ENCODE measurements at places on chromosomes 12 and 14.
A peak's percentile ranks its signal among the peaks of the same experiment; 100 is the strongest.

DNA sequence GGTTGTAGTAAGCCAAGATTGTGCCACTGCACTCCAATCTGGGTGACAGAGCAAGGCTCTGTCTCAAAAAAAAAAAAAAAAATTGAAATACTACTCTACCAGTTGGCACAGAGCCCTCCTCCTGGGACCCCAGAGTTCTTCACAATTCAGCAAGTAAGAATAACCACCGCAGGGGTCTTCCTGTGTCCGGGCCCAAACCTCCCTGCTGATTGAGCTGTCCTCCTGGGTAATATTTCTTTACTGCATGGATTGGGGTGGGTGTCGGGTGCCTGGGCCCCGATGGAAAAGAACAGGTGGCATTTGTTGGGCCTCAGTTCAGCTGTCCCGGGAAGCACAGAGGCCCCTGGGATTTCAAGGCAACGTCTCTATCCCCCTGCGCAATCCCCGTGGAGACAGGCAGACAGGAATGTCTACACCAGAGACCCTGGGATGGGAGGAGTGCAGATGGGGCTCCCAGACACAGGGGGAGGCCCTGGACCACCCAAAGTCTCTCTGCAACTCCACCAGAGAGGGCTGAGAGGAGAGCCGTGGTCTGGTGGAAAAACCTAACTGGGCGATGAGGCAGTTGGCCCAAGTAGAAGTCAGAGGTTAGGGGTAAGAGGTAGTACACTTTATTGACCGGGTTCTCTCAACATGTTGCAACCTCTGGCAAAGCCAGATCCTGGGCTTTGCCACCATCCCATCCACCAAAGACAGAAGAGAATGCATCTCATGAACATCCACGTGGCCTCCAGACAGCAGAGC, 32.7 kb upstream of the VPS37B start:
- no peak for DNase-seq

GRCh38 chr14:45091710-45092109, 7.8 kb downstream of the PRPF39 start:
- DNase-seq = peak; percentile 73

DNA sequence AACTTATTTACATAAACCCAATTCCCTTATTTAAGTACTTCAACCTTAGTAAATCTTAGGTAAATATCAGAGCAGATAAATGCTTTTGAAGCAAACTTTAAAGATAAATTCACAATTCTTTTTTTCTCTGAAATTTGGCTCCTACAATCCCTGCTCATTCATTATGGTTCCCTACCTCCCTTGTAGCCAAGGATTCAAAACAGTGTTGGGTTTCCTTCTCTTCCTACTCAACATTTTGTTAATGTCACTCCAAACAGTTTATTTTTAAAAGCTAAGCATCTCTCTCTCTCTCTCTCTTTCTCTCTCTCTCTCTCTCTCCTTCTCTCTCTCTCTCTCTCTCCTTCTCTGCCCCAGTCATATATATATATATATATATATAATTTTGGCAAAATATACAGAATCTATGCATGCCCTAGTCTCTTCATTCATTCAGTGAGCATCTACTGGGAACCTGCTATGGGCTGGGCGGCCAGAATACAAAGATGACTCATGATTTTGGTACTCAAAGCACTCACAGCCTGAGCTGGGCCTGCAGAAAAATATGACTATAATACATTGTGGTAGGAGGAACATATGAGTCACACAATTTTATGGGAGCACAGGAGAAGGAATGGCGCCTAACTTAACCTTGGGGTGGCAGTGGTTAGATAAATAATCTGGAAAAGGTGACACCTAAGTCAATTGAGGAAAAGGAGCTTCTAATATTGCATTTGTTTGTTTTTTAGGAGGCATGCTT, 123.7 kb upstream of the DHRS4 start:
- peak; percentile 92 for DNase-seq

- peak; percentile 88 for DNase-seq
Observed at GRCh38 chr14:55701638-55702037, 121.6 kb downstream of the KTN1 start.

DNA sequence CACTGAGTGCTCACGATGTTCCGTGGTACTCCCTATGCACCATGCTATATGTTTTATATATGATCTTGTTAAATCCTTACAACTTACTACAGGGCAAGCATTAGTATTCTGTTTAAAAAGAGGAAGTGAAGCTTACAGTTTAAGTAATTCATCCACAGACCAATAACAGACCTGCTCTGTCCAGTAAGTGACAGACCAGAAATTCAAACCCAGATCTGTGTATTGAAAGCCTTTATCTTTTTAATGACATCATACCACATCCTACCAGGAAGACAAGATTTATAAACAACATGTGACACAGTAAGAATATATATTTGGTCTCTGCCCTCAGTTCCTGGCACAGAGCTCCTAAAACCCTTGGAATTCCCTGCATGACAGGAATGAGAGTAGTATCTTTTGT, 206.5 kb downstream of the STXBP6 start:
- DNase-seq = no peak

DNA sequence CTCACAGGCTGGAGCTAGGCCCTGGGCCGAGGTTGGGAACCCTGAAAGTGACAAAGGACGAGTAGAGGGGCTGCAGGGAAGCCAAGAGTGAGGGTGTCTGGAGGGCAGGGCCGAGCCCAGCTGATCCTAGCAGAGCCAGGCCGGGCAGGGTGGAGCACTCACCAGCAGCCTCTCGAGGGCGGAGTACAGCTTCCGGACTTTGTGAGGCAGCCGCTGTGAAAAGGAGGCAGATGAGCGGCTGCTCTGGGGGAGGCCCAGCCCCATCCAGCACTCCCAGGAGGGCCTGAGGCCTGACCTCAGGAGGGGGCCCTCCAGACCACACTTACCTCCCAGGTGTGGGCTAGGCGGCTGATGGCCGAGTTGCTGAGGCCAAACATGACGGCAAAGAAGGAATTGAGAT, 14.7 kb upstream of the ENDOU start:
- no peak for DNase-seq

DNA sequence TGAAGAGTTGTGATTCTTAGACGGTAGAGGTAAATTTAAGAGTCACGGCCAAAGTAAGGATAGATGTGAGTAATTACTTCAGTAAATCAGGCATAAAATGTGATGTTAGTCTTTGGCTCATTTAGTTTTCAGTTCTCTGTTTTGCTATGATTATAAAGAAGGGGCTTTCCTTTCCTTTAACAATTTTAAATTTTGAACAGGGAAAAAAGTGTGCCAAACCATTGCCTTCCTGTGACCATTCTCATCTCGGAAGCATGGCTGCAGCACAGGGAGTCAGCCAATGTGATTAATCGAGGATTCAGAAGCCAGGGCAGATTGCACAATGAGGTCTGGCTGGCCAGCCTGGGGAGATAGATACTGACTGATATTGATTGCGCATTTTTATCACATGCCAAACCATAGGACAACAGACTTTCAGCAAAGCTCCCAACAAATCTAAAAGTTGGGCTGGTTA, 480.2 kb upstream of the PRICKLE1 start:
- no peak for DNase-seq

GRCh38 chr12:91272461-91273063, 89.9 kb upstream of the DCN start:
- no peak for DNase-seq

GRCh38 chr12:66048218-66048834, 82.2 kb downstream of the LLPH start:
- no peak for DNase-seq

DNA sequence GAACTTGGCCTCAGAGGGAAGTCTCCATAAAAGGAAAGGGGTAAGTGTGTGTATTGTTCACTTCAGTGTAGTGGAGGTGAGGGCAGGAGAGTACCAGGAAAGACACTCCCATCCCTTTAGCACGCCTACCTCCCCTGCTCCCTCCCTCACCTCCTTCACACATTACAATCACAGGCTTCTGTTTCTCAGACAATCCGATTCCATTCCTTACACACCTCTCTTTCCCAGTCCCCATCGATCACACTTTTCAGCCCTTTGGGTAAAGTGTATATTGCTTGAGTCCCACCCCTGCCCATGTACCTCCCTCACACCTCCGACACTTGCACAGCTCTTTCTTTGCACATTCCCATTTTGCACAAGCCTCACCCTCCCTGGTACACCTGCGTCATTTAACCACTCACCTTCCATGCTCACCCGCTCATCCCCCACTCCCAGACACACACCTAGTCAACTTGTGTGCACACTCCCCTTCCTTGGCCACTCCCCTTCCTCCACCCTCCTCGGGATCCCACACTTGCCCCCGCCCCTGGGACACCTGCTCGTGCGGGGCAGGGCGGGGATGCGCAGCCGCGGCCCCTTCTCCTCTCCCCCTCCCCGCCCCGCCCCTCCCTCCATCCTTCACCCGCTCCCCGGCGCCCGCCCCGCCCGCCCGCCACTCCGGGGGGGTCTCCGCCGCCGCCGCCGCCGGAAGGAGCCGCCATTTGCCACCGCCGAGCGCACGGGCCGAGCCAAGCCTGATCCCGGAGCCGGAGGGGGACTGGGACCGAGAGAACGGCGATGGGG, at the start of gene MARCHF9:
TSS of gene MARCHF9 (plus strand) at position 693 of the 783 bp plus-strand sequence. CDS start 426 bp downstream, outside the sequence.
- peak; percentile 76 for DNase-seq

DNA sequence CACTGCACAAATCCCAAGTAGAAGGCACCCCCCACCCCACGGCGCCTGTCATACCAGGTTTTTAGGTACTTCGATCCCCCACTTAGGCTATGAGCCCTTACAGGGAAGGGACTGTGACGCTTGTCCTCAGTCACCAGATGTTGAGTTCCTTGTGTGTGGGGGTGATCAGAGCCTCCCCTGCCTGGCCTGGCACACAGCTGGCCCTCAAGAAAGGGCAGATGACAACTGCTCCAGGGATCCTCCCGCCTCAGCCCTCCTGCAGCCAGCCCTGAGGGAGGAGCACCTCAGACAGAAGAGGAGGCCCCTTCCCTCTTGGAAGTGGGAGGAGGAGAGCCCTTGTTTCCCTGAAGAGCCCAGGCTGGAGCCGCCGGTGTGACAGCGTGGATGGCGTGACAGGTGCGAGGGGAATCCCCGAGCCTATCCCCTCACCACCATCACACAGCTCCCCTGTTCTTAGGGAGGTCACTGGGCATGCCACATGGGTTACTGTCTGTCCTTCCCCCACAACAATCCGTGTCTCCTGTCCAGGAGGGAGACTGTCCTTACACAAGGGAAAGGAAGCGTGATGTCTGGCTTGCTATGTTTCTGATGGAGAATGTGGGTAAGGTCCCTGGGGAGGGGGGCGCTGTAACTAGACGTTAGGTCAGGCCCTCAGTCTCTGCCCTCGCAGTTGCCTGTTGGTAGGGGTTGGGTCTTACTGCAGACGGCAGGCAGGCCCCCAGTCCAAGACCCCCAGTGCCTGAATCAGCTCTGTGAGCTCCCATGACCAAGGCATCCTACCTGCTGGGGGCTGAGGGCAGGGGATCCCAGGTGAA, 31.4 kb downstream of the P2RX4 start:
- DNase-seq = no peak

DNA sequence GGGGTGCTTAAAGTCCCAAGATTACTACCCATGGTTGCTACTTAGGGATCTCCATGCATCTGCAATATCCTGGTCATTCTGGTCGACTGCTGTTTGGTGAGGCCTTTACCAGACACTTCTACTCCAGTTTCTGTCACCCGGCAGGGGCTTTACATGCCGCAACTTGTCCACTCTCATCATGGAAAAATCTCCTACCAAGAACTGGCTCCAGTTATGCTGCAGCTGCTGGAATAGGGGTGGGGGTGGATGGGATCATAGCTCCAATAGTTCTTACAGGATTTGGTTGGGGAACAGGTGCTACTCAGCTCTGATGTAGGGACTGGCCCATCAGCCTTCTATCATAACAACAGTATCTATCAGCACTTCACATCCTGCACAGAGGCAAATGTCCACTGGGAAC, 51.6 kb downstream of the SPTB start:
- no peak for DNase-seq

GRCh38 chr12:101557094-101557493, 37.7 kb upstream of the MYBPC1 start:
- DNase-seq = no peak

DNA sequence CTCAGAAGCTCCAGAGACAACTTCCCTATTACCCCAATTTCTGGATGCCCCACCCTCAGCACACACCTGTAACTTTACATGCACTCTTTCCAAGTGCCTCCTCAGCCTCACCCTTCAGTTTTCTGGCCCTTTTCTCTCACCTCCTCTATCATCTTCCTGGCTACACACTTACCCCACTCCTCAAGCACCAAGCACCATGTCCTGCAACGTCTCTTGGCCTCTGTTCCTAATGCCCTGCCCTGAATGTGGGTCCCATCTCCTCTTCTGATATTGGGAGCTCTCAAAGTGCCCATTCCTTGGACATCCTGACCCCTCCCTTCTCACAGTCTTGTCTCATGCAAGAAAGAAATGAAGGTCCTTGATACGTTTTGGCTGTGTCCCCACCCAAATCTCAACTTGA, 1.2 kb downstream of the KRT72 start:
- DNase-seq = no peak

DNA sequence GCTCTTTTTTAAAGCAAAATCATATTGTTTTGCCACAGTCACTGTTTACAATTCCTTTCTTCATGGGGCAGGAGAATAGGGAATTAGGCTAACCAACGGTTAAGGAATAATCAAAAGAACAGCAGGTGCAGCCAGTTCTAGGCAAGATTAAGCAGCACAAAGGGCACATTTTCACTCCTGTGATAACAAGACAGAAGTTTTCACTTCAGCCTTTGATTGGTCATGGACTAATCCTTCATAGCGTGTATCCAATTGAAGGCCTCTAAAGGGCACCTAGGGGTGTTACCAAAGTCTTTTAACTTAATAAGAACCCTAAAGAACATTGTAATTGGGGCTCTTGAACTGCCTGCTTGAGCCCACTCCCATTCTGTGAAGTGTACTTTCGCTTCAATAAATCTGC, 206.9 kb upstream of the AMIGO2 start:
- DNase-seq = no peak

- DNase-seq = peak; percentile 49
Observed at GRCh38 chr14:54098536-54098935, 141.9 kb upstream of the BMP4 start.

DNA sequence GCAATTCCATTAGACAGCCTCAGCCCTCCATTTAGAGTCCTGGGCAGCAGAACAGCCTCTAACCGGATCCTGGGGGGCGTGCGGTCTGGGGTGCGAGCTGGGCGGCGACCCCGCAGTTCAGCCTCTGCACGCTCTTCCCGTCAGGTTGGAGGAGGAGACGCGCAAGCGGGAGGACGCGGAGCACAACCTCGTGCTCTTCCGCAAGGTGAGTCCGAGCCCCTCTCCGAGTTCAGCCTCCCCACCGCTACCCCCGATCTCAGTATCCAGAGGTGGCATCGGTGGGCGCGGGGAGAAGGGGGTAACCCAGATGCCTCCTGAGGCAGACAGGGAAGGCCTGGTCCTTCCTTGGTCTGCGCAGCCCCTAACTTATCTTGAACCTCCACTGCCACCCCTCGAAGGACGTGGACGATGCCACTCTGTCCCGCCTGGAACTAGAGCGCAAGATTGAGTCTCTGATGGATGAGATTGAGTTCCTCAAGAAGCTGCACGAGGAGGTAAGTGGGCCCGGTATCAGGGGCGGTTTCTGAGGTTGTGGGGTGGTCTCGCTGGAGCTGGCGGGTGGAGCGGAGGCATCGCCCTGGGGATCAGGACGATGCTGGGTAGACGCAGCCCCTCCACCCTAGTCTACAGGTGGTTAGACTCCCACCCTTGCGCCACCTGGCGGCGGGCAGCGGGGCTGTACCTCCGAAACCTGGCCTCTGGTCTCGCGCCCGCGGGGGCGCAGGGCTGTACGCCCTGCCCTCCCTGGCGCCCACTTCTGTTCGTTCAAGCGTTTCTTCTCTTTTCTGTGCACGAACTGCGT, 1.3 kb downstream of the PRPH start:
- peak; percentile 21 for DNase-seq

All from bronchial epithelial cell (primary cell).